Foreskin keratinocyte (primary cell): ENCODE measurements at places on chromosomes 12 and 14. TPM values are rescaled to one million over a fixed set of nuclear protein-coding genes. Genes with fewer than 3 reads are reported as not detected.

DNA sequence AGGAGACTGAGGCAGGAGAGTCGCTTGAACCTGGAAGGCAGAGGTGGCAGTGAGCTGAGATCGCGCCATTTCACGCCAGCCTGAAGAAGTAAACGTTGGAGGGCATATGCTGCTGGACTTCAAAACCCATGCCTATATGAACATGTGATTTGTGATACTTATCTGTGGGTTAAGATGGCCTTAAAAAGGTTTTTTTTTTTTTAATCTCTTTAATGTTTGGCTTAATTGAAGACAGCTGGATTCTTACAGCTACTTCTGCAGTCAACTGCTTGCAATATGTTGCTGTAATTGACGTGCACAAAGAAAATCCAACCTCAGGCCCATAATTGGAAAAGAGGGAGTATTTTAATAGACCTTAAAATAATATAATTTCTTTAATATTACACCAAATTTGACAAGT, 1.5 kb upstream of the B3GNT4 start:
- DNase-seq = no peak

DNA sequence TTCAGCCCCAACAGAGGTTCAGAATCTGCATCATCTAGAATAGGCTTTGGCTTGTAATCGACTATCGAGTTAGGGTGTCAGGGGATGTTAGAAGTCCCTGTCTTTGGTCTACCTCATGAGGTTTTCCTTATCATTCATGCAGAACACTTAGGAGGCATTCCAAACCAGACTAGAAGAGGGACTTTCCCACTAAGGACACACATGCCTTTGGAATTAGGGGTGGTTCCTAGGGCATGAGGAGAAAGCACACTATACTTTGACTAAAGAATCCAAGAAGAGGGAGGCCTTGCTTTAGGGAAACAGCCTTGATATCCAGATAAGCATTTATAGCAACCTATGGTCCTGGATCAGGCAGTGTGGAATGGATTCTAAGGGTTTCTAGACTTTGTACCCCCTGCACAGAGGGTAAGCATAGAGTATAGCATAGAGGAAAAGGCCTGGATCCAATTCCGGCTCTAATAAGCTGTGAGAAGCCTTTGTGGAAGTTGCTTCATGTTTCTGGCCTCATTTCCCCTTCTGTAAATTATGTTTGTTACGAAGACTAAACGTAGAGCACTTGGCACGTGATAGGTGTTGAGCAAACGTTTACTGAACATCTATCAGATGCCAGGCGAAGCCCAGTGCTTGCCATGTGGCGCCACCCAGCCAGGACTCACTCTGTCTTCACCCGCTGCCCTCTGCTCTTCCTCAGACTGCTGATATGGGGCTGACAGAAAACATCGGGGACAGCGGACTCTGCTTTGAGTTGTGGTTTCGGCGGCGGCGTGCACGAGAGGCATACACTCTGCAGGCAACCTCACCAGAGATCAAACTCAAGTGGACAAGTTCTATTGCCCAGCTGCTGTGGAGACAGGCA, 13.2 kb downstream of the ZNF219 start:
- peak; percentile 82 for DNase-seq

- DNase-seq = no peak
These were observed 280.2 kb upstream of the FBXO33 start for GRCh38 chr14:39712293-39712999.

DNA sequence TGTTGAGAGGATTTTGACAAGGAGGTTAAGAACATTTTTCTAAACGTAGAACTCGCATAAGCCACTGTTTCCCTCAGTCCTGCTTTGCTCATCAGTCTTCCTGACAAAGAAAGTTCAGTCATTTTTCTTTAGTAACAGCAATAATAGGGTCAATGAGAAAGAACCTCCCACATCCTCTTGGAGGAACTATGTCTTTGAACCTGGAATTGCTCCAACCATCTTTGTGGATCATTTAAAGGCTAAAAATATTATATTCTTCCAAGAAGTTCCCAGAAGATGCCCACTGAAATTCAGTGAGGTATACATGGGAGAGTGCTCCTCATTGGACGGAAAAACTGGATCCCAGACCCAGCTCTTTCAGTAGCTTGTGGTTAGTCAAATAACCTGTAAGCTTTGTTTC, 282.8 kb upstream of the FAR2 start:
- DNase-seq = no peak

DNA sequence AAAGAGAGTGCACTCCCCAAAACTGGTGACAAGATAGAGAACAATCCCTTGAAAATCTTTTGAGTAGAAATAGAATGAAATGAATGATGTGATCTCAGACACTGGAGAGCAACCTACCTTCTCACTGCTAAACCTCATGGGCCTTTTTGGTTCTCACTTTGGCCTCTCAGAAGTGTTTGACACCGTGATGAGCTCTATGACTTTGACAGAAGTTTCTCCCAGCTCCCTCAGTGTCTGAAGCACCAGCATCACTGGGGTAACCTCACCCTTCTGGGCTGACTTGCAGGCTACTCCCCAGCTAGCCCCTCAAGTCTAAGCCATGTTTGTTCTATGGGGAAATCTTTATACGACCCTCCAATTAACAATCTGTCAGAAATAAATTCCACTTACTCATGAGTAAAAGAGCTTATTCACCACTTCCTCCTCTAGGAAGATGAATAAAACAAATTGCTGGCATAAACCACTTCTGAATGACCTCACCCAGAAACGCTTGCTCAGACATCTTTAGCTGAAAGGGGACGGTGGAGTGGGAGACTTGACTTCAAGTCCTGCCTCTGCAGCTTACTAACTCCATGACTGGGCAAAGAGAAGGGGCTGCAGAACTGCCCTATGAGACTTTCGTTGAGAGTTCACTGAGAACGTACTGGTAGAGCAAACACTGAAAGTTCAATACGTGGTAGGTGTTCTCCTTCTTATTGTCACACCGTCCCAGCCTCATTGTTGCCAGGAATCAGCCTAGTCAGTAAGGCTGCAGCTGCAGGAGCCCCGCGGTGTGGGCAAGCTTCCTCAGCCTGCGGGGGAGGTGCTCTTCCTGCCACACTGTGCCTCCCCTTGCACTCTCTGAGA, 46.5 kb downstream of the ST8SIA1 start:
- no peak for DNase-seq

DNA sequence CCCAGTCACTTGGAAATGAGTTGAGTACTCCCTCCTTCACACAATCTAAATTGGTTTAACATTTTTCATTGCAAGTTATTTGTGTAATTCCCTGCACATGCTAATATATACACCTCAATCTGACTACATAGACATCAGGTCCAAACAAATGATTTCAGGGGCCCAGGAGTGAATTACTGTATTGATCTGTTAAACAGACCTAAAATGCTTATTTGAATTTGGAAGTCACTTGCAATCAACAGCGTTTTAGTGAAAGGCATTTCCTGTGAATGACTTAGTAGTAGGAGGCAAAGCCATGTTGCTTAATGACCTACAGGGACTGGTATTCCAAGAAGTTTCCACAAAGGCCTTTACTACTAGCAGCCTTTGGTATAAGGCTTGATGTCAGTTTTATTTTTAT, 22.6 kb upstream of the SLC15A5 start:
- DNase-seq = no peak

DNA sequence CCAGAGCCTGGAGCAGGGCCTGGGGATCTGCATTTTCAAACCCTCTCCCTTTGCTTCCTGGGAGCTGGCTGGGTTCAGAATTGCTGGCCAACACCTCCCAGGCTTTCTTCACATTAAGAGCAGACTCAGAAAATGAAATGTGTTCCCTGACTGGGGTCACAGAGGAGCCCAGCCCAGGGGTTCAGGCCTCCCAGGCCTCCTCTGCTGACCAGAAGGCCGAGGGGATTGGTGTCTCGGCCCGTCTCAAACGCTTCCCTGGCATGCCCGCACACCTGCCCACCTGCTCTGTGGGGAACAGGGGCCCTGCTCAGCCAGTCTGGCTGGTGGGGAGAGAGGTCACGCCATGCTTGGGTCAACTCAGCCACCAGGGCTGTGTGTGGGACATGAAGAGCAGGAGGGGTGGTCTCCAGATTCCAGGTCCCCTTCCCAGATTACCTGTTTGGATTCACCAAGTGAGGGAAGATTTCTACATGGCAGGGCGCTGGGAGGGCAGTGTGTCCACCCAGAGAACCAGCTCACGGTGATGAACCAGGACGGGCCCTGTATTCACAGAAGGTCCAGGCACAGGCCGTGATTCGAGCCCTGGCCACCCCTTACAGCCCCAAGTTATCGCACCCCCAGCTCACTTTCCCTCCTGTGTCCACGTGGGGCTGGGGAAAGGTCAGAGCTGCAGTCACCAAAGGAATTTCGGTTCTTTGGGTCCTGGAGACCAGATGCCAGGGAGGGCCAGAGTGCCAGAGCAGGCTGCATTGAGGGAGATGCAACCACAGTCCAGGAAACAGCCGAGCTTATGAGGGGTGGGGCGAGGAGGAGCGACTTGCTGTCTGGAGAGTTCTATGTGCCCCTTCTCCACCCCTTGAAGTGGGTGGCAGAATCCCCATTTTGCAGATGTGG, 55.2 kb upstream of the RIN3 start:
- no peak for DNase-seq

KIF26A gene
- total RNA-seq = 1.3 and 2.0 TPM in 2 replicates

VSX2 gene
- not detected in 2 replicates for total RNA-seq

SUOX gene
- 8.7 TPM in 2 replicates for total RNA-seq

RFC5 gene
- 39.3 and 49.6 TPM in 2 replicates for total RNA-seq
